ENCODE measurements at places on chromosomes 7 and 10.

GRCh38 chr10:92846-93245 is 42.4 kb upstream of the ZMYND11 start:
- no peak for DNase-seq

DNA sequence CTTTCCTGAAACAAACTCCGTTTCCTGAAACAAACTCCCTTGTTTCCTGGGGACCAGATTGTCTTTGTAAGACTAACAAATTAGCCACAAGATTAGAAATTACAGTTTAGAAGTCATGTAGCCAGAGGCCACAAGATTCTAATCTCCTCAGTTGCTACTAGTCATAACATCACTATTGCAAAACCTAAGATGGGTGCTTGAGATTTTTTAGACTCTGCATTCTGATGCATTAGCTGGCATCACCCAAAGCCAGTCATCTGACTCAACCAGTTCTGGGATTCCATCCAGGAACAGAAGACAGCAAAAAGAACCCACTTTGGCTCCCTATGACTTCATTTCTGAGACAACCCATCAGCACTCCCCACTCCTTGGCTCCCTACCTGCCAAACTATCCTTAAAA is 367.9 kb upstream of the MBL2 start:
- no peak for DNase-seq

DNA sequence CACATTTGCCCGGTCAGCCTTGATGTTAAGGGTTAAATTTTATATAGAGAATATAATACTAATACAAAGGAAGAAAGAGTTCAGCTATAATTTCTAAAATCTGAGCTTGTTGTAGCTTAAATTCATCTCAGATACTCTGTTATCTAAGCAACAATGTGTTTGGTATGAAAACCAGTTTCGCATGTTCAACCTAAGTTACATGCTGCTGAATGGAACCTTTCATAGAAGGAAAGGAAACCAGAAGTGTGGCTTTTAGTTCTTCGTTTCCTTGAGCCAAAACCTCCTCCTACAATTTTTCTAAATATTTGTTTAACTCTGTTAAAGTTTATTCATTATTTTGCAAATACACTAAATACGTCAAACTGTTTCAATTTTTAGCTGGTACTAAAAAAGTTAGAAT is 18.5 kb downstream of the AGR2 start:
- DNase-seq, result no peak

- DNase-seq, result no peak
These were observed 167.1 kb upstream of the SMIM30 start for GRCh38 chr7:113285411-113285810.

DNA sequence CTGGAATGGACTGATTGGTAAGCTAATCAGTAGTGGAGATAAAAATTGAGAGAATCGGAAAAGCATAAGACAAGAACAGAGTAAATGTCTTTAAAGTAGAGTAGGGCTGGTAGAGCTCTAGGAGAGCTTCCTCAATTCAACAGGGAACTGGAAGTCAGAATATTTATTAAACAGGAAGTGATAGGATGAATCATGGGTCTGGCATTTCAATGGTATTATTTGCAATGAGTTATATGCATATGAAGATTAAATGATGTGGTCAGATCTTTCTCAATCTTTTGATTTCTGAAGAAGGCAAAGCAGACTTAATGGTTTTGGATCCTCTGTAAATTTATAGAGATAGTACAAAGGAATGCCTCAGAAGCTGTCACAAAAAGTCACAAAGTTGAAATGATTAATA is 349.0 kb downstream of the HPSE2 start:
- DNase-seq, result no peak

DNA sequence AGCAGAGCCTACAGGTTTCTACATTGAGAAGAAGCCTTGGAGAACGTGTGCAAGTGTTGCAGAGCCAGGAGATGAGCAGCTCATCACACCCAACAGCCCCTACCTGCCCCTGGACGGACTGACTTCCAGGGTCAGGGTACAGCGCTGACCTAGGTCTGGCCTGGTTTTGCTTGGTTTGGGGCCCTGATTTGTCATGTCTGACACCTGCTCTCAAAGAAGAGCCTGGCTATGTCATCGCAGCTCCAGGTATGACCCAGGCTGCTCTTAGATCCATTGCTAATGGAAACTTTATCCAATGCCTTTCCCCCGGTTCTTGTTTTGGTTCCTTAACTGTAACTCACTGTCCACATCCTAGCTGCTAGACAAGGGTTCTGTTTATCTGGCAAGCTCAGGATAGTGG is 149.5 kb downstream of the CXCL12 start:
- no peak for DNase-seq

DNA sequence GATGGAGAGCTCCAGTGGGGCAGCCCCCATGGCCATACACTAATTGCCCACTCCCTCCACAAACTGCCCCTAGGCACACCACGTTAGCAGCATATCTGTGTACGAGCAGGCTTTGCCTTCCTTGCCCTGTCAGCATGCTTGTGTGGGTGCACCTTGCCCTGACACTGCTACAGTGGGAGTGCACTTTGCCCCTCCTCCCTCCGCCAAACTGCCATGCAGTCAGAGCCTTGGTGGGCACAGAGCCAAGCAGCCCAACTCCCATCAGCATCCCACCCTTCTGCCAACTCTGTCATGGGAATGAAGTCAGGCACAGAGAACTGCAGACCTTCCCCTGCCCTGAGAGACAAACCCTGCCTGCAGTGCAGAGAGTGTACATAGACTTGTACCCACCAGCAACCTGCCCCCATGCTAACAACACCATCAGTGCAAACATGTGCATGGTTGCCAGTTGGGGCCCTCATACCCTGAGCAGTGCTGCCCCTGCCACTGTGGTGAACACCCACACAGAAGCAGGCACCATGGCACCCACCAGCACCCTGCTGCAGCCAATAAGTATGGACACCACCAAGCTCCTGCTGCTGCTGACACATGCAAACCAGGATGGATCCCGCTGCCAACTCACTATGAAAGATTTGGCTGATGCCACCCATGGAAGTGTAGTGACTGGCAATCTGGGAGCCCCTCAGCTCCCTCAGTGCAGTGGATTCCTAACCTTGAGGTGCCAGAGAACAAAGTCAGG is 1197.7 kb upstream of the CELF2 start:
- no peak for DNase-seq

- DNase-seq, result no peak
These were observed 420.3 kb downstream of the LRMDA start for GRCh38 chr10:75851580-75852345.

- no peak for DNase-seq
These were observed 80.5 kb downstream of the RBM33 start for GRCh38 chr7:155725006-155725355.

DNA sequence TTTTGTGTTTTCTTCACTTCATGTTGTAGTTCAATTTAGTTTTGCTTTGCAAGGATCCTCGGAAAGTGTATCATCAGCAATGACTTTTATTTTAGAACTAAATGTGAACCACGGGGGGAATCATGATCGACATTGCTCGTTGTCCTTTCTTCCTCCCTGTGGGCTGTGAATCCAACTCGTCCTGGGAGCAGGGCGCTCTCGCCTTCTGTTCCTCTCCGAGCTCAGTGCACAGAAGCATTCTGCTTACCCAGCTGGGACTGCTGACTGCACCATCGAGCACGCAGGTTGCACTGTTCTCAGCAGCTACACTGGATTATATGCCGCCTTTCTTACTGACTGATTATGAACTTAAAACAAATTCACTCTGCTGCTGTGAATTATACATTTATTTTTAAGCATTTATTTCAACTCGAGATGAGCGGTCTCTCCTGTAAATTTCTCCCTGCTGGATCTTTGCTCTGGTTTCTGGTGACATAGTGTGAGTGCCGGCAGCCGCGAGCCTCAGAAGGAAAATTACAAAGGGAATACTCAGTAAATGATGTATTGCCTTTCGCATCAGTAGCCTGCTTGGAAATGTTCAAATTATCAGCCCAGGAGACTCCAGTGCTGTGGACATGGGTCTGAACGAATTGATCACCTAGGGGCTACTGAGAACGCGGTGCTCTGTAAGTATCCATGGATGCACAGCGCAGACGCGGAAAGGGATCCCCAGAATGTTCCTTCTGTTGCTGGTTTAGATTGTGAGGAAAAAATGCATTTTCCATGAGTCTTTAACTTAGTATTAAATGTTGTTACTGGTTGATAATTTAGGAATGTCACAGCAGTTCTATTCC is 92.6 kb downstream of the PTPRE start:
- no peak for DNase-seq

DNA sequence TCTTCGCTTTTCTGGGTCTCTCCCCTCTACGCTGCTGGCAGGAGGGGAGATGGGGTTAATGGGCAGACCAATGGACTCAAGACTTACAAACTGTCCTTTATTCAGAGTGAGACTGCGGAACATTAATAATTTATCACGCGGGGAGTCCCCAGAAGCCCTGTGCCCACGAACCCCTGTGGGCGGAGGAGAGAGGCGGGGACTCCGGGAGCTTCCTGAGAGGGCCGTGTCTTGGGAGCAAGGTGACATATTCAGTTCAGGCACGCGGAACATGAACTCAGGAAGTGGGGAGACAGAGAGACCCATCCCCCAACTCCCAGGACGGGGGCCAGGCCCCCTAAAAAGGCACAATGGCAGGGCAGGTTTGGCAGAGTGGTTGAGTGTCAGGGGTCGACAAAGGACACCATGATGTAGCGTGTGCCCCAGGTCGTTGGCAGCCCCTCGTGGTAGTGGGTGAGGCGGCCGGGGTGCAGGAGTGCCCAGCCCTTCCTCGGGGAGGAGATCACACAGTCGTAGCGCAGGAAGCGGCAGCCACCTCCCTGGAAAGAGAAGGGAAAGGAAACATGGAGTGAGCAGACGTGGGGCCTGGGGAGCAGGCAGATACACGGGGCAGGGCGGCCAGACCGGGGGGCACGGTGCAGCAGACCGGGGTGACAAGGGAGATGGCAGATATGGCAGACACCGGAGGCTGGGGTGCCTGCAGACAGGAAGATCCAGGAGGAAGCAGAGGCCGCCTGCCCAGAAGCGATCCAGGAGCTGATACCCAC is 5.2 kb upstream of the MOGAT3 start:
- DNase-seq, result no peak

- DNase-seq, result no peak
These were observed 247.1 kb downstream of the COBL start for GRCh38 chr7:51069411-51070083.

DNA sequence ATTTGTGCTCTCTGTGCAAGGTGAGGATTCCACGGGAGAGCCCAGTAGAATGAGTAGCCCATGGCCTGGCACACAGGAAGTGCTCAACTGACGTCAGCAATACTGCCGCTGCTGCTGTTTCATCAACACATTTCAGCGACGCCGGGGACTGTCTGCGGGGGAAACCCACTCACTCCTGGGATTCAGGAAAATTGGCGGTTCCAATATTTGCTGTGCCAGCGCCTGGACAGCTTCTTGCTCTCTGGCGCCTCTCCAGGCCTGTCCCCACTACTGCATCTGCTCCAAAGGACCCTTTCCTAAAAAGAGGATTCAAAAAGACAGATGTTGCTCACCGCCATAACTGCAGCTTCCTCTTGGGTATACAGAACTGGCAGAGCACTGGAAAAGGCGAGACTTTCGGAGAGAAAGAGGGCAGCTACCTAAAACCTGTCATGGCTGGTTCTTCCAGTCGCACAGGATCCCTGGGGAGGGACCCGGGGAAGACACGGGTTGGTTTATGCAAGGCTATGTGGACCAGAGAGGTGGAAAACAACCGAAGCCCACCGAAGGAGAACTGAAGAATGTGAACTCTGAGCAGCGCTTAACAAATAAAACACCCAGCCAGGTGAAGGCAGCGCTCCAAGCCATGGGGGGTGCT is 39.7 kb upstream of the ENO4 start:
- no peak for DNase-seq

GRCh38 chr7:26202019-26202990 is 760 bp downstream of the CBX3 start:
- DNase-seq, result peak; percentile 74

- no peak for DNase-seq
These were observed 2.0 kb downstream of the SAMD9 start for GRCh38 chr7:93115796-93116195.

DNA sequence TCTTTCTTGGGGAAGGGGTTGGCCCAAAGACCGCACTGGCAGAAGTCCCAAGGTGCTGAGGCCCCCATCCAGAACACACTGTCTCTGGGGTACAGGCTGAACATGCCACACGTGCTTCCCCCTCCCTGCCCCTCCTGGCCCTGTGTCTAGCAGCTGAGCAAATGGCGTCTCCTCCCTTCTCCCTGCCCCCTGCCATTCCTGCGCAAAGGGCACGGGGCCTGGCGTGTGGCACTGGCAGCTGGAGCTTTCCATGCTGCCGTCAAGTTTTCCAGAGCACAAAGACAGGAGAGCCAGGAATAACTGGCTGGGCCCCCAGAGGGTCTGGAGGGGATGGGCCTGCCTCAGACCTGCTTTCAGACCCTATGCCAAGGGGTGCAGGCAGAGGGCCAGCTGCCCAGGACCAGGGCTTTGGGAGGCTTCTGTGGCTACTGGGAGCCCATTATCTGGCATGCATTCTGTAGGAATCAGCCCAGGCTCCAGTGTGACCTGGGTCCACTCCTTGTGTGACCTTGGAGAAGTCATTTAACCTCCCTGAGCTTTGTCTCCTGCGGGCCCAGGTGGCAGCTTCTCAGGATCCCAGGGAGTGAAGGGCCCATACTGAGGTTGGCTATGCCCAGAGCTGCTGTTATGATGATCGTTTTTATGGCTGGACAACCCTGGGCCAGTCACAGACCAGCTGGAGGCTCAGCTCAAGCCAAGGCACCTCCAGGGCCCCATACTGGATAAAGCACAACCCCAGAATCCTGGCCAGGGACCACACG is 710 bp upstream of the LDB3 start:
- no peak for DNase-seq

DNA sequence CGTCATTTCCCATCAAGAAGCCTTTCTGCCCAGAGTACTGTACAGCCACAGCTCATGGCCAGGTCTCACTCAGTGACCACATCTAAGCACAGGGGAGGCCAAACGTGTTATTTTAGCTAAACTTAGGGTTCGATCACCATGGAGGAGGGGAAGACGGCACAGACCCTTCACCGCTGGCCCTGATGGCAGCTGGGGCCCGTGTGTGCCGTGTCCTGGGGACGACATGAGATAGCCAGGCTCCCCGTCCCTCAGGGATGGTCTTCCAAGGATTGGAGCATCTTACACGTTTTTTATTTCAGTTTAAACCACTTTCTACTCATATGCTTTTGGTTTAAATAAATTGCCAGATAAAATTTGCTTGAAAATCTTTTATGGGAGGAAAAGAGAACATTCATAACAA is 512.9 kb downstream of the DNAJB6 start:
- DNase-seq, result no peak

GRCh38 chr10:132164761-132165278 is 21.9 kb upstream of the DPYSL4 start:
- DNase-seq, result no peak

GRCh38 chr7:34184466-34184865 is 279.1 kb downstream of the BMPER start:
- no peak for DNase-seq
